Airway epithelial cell (primary cell): ENCODE measurements at places on chromosomes 6 and 20. TPM values are rescaled to one million over a fixed set of nuclear protein-coding genes. Genes with fewer than 3 reads are reported as not detected.

Gene GPR6
- not detected in 2 replicates for total RNA-seq

Gene CD83
- total RNA-seq: 0.56 and 2.5 TPM in 2 replicates

Gene ELOVL2
- total RNA-seq: under 0.01 TPM in 1 of 2 replicates, not detected in the other

Gene KIF6
- not detected in 2 replicates for total RNA-seq

Gene MUC21
- total RNA-seq: 0.14 TPM in 1 of 2 replicates, not detected in the other

Gene SLC13A3
- 3.2 and 3.3 TPM in 2 replicates for total RNA-seq

Gene POPDC3
- 1.5 and 3.3 TPM in 2 replicates for total RNA-seq

Gene THEMIS
- total RNA-seq: not detected in 2 replicates

Gene CENPB
- 82.2 and 83.2 TPM in 2 replicates for total RNA-seq

Gene OR5V1
- not detected in 2 replicates for total RNA-seq

Gene TXLNB
- not detected in 2 replicates for total RNA-seq
